Mesangial cell (primary cell): ENCODE measurements at places on chromosomes 2 and 18. TPM values are rescaled to one million over a fixed set of nuclear protein-coding genes. Genes with fewer than 3 reads are reported as not detected.

NTSR2 gene
- not detected in 2 replicates for total RNA-seq

IRS1 gene
- 17.6 and 31.4 TPM in 2 replicates for total RNA-seq

PDK1 gene
- total RNA-seq = 8.3 and 8.6 TPM in 2 replicates

SULT1C2 gene
- total RNA-seq = 1.5 and 7.7 TPM in 2 replicates

DCDC2C gene
- total RNA-seq = not detected in 2 replicates

AAMP gene
- total RNA-seq = 87.7 and 88.8 TPM in 2 replicates

ANXA4 gene
- 57.0 and 204 TPM in 2 replicates for total RNA-seq

SOWAHC gene
- total RNA-seq = 8.9 and 10.4 TPM in 2 replicates

UGT1A4 gene
- not detected in 2 replicates for total RNA-seq

NEMP2 gene
- 4.4 and 4.6 TPM in 2 replicates for total RNA-seq

HOXD12 gene
- total RNA-seq = not detected in 2 replicates

CTAGE1 gene
- not detected in 2 replicates for total RNA-seq

PROKR1 gene
- total RNA-seq = not detected in 2 replicates

COL3A1 gene
- 123 and 540 TPM in 2 replicates for total RNA-seq

TXNL1 gene
- 50.5 and 58.0 TPM in 2 replicates for total RNA-seq
